Stimulated activated CD4-positive, alpha-beta T cell treated with anti-CD3 and anti-CD28 coated beads, Interleukin-12 subunit alpha, Interleukin-12 subunit beta, amount 100 ng/mL, for 4 hours (primary cell): ENCODE measurements at places on chromosomes 7 and 10.

DNA sequence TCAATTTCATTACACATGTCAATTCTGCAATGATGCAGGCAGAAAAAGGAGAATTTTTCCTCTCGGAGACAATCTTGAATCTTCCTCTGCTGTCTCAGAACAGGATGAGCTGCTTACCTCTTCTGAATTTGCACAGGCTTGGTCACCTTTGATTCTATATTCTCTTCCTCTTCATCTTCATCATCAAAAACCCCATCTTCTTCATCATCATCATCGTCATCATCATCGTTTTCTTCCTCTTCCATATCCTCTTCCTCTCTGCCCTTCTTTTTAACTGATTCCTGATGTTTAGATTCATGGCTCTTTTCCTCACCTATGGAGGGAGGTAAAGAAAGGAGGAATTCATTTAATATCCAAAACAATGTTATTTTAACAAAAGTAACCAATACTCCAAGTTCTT, 8.0 kb downstream of the RBM28 start:
- DNase-seq = no peak

DNA sequence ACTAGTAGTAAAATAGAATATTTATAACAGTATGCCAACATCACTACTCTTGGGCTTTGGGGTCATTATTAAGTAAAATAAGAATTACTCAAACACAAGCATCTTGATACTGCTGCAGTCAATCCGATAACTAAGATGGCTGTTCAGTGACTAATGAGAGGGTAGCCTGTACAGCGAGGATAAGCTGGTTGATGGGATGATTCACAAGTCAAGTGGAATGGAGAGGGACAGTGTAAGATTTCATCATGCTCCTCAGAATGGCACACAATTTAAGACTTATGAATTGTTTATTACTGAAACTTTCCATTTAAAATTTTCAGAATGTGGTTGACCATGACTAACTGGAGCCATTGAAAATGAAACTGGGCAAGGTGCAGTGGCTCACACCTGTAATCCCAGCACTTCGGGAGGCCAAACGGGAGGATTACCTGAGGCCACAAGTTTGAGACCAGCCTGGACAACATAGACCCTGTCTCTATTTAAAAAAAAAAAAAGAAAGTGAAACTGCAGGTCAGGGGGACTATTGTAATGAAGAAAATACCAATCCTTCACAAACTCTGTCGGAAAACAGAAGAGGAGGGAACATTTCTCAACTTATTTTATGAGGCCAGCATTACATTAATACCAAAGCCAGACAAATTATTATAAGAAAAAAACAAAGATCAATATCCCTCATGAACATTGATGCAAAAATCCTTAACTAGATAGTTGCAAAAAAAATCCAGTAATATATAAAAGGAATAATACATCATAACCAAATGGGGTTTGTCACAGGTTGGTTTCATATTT, 11.2 kb downstream of the AVL9 start:
- no peak for DNase-seq

- no peak for DNase-seq
These were observed 3.0 kb upstream of the NAMPT start for GRCh38 chr7:106287786-106288185.

DNA sequence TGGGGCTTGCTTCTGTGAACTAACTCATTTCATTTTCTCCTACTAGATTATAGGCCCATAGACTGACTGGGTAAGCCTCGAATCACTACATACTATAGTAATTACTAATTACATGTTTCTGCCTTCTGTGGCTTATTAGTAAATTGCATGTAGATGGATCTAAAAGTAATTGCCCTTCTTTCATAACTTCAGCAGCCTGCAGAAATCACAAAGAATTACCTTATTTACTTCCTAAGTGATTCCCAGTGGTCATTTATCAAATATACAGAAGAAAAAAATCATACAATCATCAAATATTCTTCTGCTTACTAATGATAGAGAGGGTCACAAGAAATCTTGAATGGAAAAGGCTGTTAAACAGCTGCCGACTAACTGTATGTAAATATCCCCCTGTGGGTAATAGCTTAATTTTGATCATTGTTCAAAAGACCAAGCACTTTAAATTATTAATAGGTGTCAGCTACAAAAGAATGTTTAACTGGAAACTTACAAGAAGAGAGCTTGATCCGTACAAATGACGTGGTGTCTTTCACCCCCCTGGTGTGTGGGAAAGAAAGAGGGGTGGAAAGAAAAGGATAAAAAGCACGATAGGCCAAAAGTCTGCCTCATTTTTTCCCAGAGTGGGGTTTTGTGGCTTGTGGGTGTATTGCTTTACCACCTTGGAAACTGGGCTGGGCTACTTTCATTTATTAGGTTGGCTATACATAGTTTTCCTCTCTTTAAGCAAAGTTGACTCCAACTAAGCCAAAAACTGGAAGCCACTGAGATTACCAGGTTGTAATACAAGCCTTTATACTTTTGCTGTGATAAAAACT, 361.8 kb upstream of the ZMIZ1 start:
- no peak for DNase-seq

GRCh38 chr10:6065406-6065805, 3.2 kb upstream of the IL2RA start:
- DNase-seq = no peak

- DNase-seq = no peak
These were observed 1131.4 kb downstream of the XPNPEP1 start for GRCh38 chr10:108791794-108792474.

DNA sequence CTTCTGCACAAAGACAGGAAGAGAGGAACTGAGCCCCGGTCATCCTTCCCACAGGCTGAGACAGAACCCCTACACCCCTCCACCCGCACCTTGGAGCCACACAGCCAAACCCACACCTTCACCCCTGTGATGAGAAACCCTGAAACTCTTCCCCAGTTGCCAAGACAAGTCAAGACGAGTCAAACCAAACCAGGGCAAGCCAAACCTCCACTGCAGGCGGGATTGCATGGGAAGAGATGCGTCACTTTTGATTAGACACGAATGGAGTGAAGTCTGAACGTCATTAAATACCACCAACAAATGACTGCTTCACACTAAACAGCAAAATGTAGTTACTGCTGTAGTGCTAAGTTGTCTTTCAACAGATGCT, 73.8 kb downstream of the PRPF18 start:
- no peak for DNase-seq

GRCh38 chr10:84499846-84500245, 171.5 kb downstream of the CCSER2 start:
- no peak for DNase-seq

GRCh38 chr10:5461203-5461588, 38.2 kb downstream of the CALML5 start:
- DNase-seq = no peak

DNA sequence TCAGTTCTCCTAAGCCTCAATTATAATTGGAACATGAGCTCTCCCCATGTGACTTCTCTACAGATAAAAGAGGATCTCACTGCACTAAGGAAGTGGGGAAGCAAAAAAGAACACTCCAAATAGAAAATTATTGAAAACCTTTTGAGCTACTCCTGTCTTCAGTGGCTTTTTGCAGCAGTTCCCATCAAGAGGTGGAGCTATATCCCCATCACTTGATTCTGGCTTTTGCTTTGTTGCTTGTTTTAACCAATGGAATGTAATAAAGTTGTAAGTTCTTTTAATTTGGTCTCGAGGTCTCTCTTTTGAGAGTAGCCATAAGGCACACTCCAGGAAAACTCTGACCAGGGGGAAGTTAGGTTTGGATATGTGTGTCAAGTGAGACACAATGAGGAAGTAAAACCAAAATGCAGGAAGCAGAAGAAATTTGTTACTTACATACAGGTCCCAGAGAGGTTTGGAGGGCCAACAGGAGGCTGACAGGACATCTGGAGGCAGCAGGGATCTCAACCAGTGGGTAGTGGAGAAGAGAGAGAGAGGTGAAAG, 569.4 kb downstream of the HTR7 start:
- DNase-seq = no peak

- no peak for DNase-seq
These were observed 4.9 kb downstream of the CPA4 start for GRCh38 chr7:130297628-130298543.

- DNase-seq = peak; percentile 60
These were observed 103.9 kb downstream of the CUBN start for GRCh38 chr10:17025444-17026295.

GRCh38 chr7:105297985-105298384, 90.7 kb downstream of the SRPK2 start:
- no peak for DNase-seq

GRCh38 chr7:43628431-43628830, 45.5 kb downstream of the STK17A start:
- DNase-seq = no peak
